MM.1S (cell line): ENCODE measurements at places on chromosomes 7 and 10.

DNA sequence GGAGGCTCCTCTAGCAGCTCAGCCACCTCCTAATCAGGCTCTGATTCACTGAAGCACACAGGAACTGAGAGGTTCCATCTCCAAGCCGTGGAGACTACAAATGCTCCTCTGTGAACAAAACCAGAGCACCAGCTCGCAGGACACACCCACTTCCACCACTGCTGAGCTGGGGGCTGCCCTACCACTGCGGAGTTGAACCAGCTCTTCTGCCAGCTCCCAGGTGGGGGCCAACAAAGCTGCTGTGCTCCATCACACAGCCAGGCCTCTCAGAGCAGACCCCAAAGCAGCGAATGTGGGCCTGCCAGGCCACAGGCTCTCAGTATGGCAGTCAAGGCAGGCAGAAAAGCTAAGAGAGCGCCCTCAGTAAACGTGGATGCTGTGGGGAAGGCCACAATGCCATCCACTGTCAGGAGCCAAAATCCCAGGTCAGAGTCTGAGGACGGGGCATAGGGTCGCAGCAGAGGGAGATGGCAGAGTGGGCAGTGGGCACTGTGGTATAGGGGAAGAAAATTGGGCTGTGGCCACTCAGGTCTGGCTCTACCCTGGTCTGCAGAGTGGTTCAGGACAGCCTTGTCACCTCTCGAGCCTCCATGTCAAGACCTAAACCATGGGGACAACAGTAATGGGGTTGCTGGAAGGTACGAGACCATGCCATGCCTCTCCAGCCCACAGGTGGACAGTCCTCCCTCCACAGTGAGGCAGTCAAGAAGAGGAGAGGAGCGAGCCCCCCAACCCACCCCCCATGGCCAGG lies 82.1 kb downstream of the GRID1 start:
- H3K4me3 ChIP-seq = no peak overlapping the region
- no peaks in the 10 kb centered on the region for H3K27me3 ChIP-seq
- H3K27ac ChIP-seq = no peak overlapping the region
- no peaks in the 10 kb centered on the region for H3K36me3 ChIP-seq
- no peaks in the 10 kb centered on the region for H3K4me1 ChIP-seq

DNA sequence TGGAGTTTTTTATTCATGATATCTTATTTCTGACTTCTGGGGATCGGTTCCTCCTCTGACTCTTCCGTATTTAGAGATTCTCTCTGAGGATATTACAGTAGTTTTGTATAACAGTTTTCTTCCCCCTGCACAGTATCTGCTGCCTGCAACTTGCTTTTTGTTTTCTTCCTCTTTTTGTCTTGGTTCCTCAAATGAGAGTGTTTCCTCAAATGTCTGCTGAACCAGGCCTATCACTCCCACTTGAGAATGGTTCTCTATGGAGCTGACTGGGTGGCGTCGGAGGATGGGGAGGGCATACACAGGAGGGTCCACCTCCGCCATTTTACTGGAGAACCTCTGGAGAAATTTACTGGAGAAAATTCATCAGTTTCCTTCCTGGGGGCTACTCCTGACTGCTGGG lies 27.7 kb downstream of the ARHGAP22 start:
- H3K4me1 ChIP-seq = no peaks in the 10 kb centered on the region
- H3K27me3 ChIP-seq = no peaks in the 10 kb centered on the region
- no peak for DNase-seq

- H3K27me3 ChIP-seq = no peaks in the 10 kb centered on the region
- DNase-seq = no peak
- no peaks in the 10 kb centered on the region for H3K36me3 ChIP-seq
- no peaks in the 10 kb centered on the region for H3K4me1 ChIP-seq
- H3K27ac ChIP-seq = no peak overlapping the region
Observed at GRCh38 chr7:104415700-104416099, 87.3 kb downstream of the LHFPL3 start.

- H3K36me3 ChIP-seq = no peaks in the 10 kb centered on the region
- H3K27ac ChIP-seq = no peak overlapping the region
- no peaks in the 10 kb centered on the region for H3K27me3 ChIP-seq
- DNase-seq = no peak
Observed at GRCh38 chr10:130905386-130905785, 406.1 kb downstream of the TCERG1L start.
